ENCODE measurements at places on chromosomes 3 and 15.

- no peak for DNase-seq
Measured at GRCh38 chr3:13700362-13700761, 151.4 kb downstream of the FBLN2 start.

DNA sequence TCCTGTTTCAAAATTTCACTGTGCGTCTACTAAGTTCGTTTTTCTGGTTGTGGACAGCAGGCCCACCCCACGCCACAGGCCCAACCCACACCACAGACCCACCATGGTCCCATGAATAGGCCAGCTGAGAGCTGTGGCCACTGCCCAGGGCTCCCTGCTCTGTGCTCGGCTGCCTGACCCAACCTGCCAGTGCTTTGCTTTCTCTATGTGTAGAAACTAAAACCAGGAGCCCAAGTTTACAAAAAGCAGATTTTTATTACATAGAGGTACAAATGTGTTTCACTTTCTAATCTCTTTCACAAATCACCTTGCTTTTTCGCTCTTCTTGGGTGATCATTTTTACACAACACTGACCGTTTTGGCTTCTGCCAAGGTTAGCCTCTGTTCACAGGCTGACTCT lies 69.1 kb downstream of the HERC2 start:
- DNase-seq, result no peak

DNA sequence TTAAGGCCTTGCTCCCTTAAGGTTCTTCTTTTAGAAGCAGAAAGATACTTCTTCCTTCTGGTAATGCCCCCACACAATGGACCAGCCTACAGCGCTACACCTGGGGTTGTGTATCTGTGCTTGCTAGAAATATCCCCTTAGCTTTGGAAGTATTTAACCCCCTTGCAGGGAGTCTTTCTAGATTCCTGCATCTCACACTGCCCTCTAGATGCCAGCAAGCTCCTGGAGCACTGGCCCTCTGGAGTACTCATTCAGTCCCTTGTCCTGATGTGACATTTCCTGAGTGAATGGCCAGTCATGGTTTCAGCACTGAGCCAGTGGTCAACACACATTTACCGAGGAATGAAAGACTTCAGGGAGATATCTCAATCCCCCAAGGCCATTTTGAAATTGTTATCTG lies 30.4 kb upstream of the RBP2 start:
- no peak for DNase-seq

DNA sequence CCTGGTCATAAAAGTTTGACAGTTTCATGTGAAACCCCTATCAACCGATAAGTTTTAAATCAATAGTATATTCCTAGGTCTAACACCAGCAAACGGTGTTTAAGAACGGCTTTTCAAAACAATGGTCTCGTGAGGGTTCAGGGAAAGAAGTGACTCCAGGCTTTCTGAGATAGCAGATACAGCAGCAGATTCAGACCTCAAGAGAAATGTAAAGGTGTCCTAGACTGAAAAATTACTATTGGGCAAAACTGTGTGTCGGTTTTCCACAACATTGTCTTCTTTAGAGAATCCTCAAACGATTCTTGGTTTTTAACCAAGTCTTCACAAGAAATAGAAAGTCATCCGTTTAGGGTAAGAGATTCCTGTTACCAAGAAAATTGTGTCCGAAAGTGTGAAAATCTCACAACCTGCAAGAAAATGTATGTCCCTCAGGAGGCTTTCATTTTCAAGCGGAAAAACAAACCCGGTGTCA lies 1.2 kb downstream of the SETD2 start:
- no peak for DNase-seq

DNA sequence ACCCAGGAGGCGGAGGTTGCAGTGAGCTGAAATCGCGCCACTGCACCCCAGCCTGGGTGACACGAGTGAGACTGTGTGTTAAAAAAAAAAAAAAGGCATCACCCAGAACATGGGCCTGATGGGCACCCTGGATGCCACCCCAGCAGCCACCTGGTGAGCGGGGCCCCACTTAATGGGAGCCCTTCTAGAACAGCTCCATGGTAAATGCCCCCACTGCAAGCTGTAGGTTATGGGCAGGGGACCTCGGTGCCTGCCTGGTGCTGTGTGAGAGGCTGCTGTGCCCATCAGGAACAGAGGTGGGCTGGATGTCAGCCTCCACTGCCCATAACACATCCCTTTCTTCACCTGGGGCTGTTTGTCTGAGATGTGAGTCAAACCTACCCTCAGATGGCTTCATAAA lies 156.2 kb upstream of the MEF2A start:
- no peak for DNase-seq

- no peak for DNase-seq
Measured at GRCh38 chr3:120174811-120175539, 80.7 kb upstream of the GSK3B start.

GRCh38 chr3:108486941-108487340 lies 23.5 kb downstream of the MYH15 start:
- DNase-seq, result peak; percentile 77

GRCh38 chr3:35144011-35144410 lies 495.3 kb upstream of the ARPP21 start:
- DNase-seq, result no peak

DNA sequence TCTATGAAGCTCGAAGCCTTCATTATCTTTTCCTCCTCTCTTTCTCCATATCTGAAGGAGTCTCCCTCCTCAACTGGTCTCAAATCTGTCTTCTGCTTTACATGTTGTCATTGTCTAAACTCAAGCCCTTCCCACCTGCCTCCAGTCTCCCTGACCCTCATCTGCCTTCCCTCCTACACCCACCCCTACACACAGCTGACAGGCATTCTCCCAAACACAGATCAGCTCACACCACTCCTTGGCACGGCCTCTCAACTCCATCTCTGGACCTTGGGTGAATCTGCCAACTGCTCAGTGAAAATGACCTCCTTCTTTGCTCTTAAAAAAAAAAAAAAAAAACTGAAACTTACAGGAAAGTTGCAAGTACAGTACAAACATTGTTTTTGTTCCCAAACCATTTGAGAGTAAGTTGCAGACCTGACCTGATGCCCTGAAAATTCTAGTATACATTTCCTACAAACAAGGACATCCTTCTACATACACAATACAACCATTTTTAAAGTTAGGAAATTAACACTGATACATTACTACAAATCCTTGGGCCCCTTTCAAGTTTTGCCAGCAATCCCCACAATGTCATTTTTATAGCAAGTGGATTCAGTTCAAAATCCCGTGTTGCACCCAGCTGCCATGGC lies 49.4 kb upstream of the UBE2E1 start:
- no peak for DNase-seq

- peak; percentile 29 for DNase-seq
Measured at GRCh38 chr3:67384760-67385397, 269.5 kb downstream of the SUCLG2 start.

GRCh38 chr3:13708871-13709595 lies 160.1 kb downstream of the FBLN2 start:
- DNase-seq, result no peak

DNA sequence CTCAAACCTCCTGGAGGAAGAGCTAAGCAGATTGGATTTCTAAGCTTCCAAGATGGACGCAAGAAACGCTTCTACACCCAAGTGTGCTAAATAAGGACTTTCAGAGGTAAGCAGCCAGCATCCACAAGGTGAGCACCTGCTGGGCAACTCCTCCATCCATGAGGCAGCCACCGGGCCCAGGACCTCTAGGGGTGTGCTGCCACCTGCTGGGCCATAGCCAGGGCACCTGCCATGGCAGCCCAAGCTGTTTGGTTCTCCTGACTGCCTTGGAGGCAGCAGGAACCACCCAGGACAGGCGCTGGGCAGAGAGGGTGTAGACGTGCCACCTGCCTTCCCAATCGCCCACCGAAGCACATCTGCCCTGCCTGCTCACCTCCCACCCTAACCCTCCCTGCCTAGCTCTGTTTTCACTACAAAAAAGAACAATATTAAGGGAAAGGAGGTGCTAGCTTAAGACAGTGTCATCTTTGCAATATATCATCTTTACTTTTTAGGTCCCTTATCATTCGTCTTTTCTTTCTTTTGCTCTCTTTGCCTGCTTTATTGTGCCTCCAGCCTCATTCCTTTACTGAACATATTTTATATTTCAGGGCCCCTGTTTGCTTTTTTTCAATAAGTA lies 12.9 kb downstream of the C15orf62 start:
- peak; percentile 21 for DNase-seq

DNA sequence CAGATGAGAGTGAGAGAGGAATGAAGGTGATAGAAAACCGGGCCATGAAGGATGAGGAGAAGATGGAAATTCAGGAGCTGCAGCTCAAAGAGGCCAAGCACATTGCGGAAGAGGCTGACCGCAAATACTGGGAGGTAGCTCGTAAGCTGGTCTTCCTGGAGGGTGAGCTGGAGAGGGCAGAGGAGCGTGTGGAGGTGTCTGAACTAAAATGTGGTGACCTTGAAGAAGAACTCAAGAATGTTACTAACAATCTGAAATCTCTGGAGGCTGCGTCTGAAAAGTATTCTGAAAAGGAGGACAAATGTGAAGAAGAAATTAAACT lies 88.9 kb downstream of the EOMES start:
- DNase-seq, result peak; percentile 56

DNA sequence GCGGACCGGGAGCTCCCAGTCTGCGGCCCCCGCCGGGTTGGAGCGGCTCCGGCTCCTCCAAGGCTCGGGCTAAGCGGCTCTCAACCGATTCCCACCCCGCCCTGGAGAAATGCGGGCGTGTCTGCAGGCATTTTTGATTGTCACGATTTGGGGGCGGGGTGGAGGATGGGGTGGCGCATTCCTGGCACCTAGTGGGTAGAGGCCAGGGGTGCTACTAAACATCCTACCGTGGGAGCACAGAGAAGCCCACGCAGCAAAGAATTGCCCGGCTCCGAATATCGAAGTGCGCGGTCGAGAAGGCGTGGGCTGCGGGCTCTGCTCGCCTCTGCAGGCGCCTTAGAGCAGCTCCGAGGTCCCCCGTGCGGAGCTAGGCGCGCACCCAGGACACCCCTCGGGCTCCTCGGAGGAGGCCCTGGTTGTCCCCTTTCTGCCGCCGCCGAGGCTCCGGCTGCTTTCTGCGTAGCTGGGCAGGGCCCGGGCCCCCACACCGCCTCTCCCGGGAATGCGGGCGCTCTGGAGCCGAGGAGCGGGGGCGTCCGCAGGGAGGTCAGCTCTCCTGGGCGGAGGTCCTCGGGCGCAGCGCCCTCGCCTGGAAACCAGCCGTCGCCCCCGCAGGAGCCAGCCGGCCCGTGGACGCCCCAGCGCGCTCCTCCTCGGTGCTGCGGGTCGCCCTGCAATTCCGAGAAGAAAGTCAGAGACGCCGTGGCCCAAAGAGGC lies 16.5 kb upstream of the LAMP3 start:
- DNase-seq, result peak; percentile 48

- no peak for DNase-seq
Measured at GRCh38 chr15:23860290-23861245, 173.5 kb upstream of the NDN start.

- no peak for DNase-seq
Measured at GRCh38 chr3:27324686-27325085, 44.5 kb downstream of the NEK10 start.

- no peak for DNase-seq
Measured at GRCh38 chr3:39139442-39139841, 13.9 kb downstream of the CSRNP1 start.
